ENCODE measurements at places on chromosomes 6 and 20. TPM values are rescaled to one million over a fixed set of nuclear protein-coding genes. Genes with fewer than 3 reads are reported as not detected.

The DEFB121 gene
- not detected for total RNA-seq

The NFATC2 gene
- 75.9 TPM for total RNA-seq

The GMEB2 gene
- 29.0 TPM for total RNA-seq

The RAB44 gene
- total RNA-seq: 0.06 TPM

The VPS16 gene
- 69.4 TPM for total RNA-seq

The POU3F2 gene
- total RNA-seq: not detected

The PDE10A gene
- not detected for total RNA-seq

The KIF25 gene
- total RNA-seq: not detected

The DDX43 gene
- 1.5 TPM for total RNA-seq

The PRR18 gene
- not detected for total RNA-seq

All from T-cell (primary cell).